ENCODE measurements at places on chromosomes 6 and 20. TPM values are rescaled to one million over a fixed set of nuclear protein-coding genes. Genes with fewer than 3 reads are reported as not detected.

The DCDC2 gene
- not detected for total RNA-seq

The RBPJL gene
- not detected for total RNA-seq

The ACOT8 gene
- total RNA-seq, result 36.1 TPM

GRCh38 chr20:20014659-20015058 lies 2.5 kb upstream of the NAA20 start:
- peaks cover 14% of the 10 kb centered on the region for H3K27me3 ChIP-seq
- H3K36me3 ChIP-seq, result peaks cover 3% of the 10 kb centered on the region
- H3K4me1 ChIP-seq, result peaks cover 30% of the 10 kb centered on the region
- no peak overlapping the region for H3K4me3 ChIP-seq
- no peak for DNase-seq
- no peak overlapping the region for H3K27ac ChIP-seq

All from activated CD8-positive, alpha-beta memory T cell treated with anti-CD3 and anti-CD28 coated beads, Interleukin-2, amount 10 ng/mL, durations not matched to agents 7 days and 5 days (primary cell).